HCT116 (cell line): ENCODE measurements at places on chromosomes 6 and 20.

- DNase-seq, result no peak
Measured at GRCh38 chr6:134911547-134911946, 38.4 kb downstream of the ALDH8A1 start.

DNA sequence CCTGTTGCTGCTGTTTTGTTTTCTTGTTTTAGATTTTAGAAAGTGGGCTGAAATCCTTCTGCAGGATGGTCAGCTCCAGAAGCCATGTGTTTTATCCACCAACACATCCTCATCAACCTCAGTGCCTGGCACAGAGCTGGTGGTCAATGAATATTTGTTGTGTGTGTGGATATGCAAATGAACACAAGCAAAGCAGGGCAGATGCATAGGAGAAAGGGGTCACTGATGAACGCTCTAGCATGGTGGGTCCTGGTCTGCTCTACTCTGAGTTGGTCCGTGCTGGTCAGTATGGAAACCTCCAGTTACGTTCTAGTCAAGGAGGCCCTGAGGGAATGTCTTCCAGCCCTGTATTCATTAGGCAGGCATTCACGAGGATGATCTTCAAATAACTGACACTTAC lies 682.5 kb downstream of the QKI start:
- no peak for DNase-seq

DNA sequence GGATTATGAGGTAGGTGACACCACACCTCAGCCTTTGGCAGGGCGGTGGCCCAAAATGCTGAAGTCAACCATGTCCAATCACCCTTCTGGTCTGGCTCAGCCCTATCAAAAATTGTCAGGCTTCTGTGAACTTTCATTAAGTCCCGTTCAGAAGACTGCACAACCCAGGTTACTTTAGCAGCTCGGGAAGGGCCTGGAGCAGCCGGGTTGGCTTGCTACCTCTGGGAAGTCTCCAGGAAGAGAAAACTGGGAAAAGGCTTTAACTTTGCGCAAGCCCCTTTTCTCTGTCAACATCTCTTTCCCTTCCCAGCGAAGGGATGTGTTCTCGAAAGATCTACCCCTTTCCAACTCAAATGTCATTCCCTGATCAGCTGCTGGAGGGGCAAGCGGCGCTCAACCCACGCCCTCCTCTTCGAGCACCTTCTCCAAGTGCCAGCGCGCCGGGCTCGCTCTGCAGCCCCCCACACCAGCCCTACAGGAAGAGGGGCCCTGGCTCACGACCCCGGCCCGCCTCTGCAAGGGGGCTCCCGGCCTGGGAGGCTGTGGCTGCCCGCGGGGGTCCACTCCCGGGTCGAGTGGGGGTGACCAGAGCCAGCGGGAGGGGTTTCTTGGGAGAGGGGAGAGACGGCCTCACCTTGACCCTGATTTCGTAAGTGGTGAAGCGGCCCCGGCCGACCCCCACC lies 573 bp downstream of the SNX3 start:
- DNase-seq, result peak; percentile 16

DNA sequence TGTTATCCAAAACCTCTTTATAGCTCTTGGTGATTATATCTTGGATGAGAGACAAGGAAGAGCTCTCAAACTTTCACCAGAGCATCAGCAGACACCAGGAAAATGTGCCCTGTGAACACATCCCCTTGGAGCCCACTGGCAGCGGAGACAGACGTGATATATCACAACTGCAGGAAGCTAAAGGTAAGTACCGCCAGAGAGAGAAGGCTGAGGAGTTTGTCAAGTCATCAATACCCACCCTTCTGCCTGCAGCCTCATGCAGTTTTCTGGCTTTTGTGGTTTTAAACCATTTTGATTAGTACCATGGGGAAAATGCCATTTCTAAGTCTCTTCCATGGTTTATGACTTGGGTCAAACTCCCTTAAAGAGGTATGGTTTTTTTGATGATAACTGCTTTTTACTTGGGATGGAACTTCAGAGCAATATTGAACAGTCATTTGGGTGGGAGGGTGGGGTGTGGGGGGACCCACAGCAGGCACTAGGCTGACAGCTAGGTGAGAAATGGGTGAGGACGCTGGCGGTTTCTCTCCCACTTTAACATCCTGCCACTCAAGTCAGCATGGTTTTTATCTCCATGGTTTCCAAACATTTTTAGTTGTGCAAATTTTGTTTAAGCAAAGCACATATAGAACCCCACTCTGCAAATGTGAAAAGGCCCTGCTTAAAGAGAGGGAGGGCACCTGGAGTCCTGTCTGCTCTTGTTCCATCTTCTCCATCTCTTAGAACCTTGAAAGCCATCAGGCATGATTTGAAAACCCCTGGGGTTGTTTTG lies 108.4 kb downstream of the SCML4 start:
- DNase-seq, result no peak

DNA sequence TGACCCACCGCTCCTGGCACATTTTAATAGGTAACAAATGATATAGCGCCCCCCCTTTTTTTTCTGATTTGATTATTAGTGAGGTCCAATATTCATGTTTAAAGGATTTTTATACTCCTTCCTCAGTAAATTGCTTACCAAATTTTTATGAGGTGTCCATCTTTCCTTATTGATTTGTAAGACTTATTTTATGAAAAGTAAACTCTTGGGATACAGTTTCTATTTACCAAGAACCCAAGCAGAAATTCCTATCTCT lies 25.1 kb downstream of the TRIM27 start:
- DNase-seq, result no peak
